ENCODE measurements at places on chromosomes 7 and 10.

- peak; percentile 40 for DNase-seq
Measured at GRCh38 chr10:124289851-124290795, 128.6 kb downstream of the OAT start.

- no peak for DNase-seq
Measured at GRCh38 chr10:121276046-121276445, 322.2 kb downstream of the FGFR2 start.

GRCh38 chr10:79106256-79107050 lies 37.7 kb downstream of the ZMIZ1 start:
- no peak for DNase-seq

GRCh38 chr10:77533887-77534278 lies 103.7 kb downstream of the KCNMA1 start:
- no peak for DNase-seq

GRCh38 chr10:846126-846685 lies 85.3 kb downstream of the LARP4B start:
- no peak for DNase-seq

DNA sequence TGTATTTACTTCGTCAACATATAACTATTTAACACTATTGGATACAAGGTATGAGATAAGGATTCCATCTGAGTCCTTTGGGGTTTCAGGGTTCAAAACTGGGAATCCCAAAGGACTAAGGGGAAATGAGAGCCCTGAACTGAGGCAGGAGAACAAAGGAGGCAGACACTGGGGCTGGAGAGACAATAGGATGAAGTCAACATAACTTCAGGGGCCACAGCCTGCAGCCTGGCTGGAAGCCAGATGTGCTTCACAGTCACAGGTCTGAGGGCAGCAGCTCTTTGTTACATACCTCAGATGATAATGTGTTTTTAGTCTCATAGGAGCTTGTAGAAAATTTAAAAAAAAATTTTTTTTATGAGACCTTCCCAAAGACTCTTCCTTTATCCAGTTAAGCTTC lies 73.3 kb downstream of the NRF1 start:
- DNase-seq = no peak

- no peak for DNase-seq
Measured at GRCh38 chr10:124542336-124542735, 80.7 kb downstream of the LHPP start.

GRCh38 chr10:125035136-125035535 lies 93.2 kb downstream of the ZRANB1 start:
- DNase-seq = no peak

- no peak for DNase-seq
Measured at GRCh38 chr7:22156205-22156604, 200.7 kb downstream of the RAPGEF5 start.

DNA sequence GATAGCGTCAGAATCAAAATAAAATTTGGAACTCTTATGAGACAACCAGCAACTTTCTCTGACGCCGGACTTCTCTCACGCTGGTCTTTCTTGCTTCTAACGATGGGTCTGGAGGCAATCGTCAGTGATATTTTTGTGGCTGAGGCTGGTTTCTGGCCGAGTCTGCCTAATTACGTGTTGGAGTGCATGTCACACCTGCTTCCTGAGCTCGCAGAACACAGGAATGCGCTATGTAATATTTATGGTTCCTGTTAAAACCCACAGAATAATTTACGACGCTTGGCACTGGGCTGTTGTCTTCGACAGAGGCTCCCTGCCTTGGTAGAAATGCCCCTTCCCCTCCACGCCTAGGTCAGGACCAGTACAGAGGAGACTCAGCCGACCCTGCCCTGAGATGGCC lies 64.9 kb downstream of the NPTX2 start:
- DNase-seq = no peak

GRCh38 chr7:30363778-30364563 lies 79.6 kb downstream of the ZNRF2 start:
- no peak for DNase-seq

- no peak for DNase-seq
Measured at GRCh38 chr10:28249512-28249911, 53.4 kb downstream of the MPP7 start.

- no peak for DNase-seq
Measured at GRCh38 chr10:44071479-44071878, 313.4 kb downstream of the CXCL12 start.

GRCh38 chr10:22477334-22478287 lies 132.3 kb downstream of the SPAG6 start:
- no peak for DNase-seq

- DNase-seq = no peak
Measured at GRCh38 chr10:127498087-127498486, 51.0 kb upstream of the NPS start.

DNA sequence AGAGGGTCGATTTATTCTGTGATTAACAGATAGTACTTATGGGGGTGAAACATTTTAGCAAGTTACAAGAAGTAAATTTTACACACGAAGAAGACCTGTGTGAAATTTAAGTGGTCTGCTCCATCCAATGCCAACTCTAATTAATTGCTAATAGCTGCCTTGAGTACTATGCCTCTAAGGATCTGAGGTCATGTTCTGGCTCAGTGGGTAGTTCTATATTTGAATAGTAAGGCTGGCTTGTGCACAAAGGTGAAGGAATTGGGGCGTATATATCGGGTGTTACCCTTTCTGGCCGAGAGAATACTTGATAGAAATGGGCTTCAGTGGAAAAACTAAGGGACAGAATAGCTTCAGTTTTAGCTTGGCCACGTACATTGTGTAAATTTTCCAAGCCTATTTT lies 345.2 kb upstream of the ANKRD30A start:
- DNase-seq = no peak
